ENCODE measurements at places on chromosomes 16 and 17. TPM values are rescaled to one million over a fixed set of nuclear protein-coding genes. Genes with fewer than 3 reads are reported as not detected.

Gene GPATCH8
- total RNA-seq, result 35.5 TPM

Gene GLP2R
- 0.22 TPM for total RNA-seq

Gene SNN
- total RNA-seq, result 12.9 TPM

Gene CNTD1
- 0.13 TPM for total RNA-seq

Gene FBXW10B
- 1.0 TPM for total RNA-seq

Gene IL17C
- not detected for total RNA-seq

Gene KRT9
- not detected for total RNA-seq

Gene CRHR1
- not detected for total RNA-seq

Gene TNP2
- total RNA-seq, result not detected

Gene GNAO1
- total RNA-seq, result not detected

Gene PRSS53
- total RNA-seq, result 1.9 TPM

Gene TMEM220
- 6.8 TPM for total RNA-seq

Gene CCL1
- not detected for total RNA-seq

Gene RNF43
- total RNA-seq, result not detected

Gene SPHK1
- total RNA-seq, result 32.8 TPM

Gene PPM1E
- not detected for total RNA-seq

All from articular chondrocyte of knee joint (primary cell).